Adrenal gland (tissue), 19 donors: ENCODE measurements at places on chromosomes 4 and X.

GRCh38 chr4:189124149-189124758 lies 816.4 kb upstream of the FRG1 start:
- DNase-seq = peak; percentile 63

GRCh38 chr4:14264437-14264836 lies 636.9 kb upstream of the BOD1L1 start:
- DNase-seq = no peak

DNA sequence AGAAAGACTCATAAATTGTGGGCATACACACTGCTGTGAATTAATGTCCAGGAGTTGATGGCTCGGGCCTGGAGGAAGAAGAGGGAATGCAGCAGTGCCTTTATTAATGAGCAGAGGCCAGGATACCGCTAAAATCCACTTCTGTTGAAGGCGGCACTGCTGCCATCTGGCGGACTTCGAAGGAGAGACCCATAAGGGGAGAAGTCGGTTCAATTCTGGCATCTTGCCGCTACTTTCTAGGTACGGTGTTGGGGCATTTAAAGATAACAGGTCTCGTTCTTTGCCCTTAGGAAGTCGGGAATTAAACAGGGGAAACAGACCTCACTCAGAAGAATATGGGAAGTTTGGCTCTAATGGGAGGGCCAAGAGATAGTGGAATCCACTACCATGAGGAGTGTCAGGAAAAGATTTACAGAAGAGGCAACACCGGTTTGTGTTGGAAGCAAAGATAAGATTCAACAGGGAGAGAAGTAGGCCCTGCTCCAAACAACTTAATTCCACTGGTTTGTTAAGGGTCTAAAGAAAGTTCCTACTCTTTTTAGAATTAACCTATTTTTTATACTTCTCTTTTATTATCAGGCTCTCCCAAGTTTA lies 133.6 kb upstream of the GIMD1 start:
- DNase-seq = peak; percentile 83

GRCh38 chr4:6546681-6547447 lies 28.1 kb upstream of the MAN2B2 start:
- DNase-seq = peak; percentile 27

- no peak for DNase-seq
Observed at GRCh38 chrX:45740291-45740690, 539.6 kb upstream of the DIPK2B start.

- DNase-seq = no peak
Observed at GRCh38 chrX:40871385-40872082, 136.2 kb upstream of the MED14 start.

GRCh38 chrX:86295293-86295692 lies 147.0 kb downstream of the DACH2 start:
- no peak for DNase-seq

GRCh38 chr4:187070158-187070557 lies 346.5 kb upstream of the FAT1 start:
- no peak for DNase-seq

DNA sequence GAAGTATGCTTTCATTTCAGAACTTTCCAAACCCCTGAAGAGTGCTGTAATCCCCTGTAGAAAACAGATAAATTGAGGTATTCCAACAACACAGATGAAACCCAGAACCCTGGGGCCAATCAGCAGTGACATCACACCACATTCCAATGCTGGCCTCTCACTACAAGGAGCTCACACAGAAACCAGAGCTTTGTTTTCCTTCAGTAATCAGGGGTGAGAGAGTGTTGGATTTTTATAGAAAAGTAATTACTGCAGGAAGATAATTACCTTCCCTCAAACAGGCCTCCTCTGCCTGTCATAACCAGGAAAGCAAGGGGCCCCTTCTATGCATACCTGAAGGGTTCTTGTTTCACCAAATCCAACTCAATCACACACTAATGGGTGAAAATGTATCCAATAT lies 246.2 kb downstream of the SCFD2 start:
- DNase-seq = no peak

DNA sequence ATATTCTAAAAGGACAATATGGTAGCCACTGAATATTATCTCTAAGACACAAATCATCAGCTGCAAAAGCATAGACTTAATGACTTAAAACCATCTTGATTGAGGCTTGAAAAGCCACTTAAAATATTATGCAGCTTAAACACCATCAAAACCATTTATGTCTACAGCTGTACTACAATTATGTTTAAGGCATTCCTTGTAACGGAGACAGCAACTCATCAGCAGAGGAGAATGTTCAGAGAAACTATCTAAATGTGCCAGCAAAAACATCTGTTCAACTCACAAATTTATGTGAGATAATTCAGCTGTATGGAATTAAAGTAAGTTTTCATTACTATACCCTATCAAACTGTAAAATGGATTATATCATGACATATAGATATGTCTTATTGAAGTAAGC lies 147.9 kb upstream of the CTSO start:
- DNase-seq = no peak

DNA sequence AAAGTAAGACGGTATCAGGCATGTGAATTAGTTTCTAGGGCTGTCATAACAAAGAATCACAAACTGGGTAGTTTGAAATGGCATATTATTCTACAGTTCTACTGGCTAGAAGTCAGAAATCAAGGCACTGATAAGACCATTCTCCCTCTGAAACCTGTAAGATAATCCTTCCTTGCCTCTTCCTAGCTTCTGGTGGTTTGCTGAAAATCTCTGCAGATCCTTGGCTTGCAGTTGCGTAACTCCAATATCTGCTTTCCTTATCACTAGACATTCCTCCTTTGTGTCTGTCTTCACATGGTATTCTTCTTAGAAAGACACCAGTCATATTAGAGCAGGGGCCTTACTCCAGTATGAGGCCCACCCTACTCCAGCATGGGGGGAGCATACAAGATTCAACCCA lies 19.6 kb upstream of the LCORL start:
- DNase-seq = no peak

DNA sequence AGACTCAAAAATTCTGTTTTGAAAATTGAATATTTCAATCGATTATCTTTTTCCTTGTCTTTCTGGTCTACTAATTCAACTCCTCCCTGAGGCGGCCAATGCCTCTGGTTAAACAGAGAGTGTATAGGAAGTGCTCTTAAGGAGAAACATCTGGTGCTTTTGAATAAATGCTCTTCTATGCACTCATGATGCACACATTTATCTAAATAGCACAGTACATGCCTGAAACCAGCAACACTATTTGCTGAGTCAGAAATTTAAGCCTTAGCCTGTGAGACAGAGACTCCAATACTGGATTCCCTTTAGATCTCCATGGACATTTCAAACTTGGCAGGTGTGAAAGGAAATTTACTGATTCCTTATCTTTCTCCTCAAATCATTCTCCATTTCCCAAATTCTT lies 118.6 kb downstream of the SLIT2 start:
- no peak for DNase-seq

- DNase-seq = no peak
Observed at GRCh38 chr4:54843106-54843505, 185.3 kb downstream of the KIT start.

DNA sequence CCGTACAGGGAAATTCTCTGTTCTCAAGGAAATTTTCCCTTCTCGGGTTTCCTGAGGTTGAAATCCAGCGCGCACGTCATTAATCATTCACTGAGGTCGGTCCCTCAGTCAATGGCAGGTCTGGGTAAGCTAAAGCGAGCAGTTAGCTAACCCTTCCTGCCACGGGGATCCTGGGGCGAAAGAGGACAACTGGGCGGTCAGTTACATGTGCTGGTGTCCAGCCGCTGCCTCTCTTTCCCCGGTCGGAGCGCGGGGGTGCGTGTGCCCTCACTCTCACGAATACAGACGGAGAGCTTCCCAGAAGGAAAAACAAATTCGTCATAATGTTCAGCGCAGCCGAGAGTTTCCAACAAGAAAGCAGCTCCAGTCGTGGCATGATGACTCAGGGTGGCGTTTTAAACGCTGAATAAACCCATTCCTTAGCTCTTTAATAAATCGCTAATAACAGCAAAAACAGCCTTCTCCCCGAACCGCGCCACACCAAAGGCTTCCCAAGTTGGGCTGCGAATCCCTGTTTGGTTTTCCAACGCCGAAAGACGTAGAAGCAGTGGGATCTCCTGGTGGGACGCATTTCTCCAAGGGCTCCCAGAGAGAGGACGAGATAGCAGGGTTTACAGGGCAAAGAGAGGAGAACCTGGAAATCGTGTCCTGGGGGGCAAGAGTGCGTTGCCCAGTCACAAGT lies 752 bp upstream of the FGF5 start:
- DNase-seq = no peak

DNA sequence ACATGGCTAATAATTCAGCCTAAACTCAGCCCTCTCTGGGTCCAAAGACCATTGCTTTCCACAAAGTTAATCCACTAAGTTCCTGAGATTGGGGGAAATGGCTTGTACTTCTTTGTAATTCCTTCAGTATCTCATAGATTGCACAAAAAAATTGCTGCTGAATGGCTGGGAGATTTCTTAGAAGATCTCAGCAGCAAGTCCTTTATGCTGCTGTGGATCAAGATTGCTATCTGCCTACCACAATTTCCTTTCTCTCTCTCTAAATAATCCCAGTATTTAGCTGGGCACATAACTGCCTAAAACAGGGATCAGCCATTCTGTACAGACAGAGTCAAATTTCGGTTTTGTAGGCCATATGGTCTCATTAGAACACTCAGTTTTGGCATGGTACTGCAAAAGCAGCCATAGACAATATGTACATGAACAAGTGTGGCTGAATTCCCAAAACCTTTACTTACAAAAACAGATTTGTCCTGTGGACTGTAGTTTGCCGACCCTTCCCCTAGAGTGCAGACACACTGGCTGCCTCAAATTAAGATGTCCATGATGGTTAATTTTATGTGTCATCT lies 18.5 kb upstream of the HOPX start:
- no peak for DNase-seq

- DNase-seq = no peak
Observed at GRCh38 chr4:185283723-185284122, 74.3 kb downstream of the SNX25 start.

DNA sequence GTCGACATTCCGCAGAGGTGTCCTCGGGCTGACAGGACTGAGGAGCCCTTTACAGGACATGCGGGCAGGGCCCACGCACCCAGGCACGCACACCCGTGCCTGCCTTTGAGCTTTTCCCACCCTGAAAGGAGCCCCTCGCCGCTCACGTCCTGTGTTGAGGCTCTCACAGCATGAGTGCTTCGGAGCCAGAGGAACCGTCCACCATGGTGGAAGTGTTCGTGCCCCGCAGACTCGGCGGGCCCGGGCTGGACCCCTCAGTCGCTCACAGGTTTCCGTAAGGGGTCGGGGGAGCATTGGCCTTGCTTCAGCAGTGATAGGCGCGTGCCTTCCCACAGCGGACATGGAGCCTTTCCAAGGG lies 36.9 kb downstream of the PIGG start:
- no peak for DNase-seq

GRCh38 chr4:10697086-10697485 lies 12.5 kb upstream of the CLNK start:
- DNase-seq = no peak

DNA sequence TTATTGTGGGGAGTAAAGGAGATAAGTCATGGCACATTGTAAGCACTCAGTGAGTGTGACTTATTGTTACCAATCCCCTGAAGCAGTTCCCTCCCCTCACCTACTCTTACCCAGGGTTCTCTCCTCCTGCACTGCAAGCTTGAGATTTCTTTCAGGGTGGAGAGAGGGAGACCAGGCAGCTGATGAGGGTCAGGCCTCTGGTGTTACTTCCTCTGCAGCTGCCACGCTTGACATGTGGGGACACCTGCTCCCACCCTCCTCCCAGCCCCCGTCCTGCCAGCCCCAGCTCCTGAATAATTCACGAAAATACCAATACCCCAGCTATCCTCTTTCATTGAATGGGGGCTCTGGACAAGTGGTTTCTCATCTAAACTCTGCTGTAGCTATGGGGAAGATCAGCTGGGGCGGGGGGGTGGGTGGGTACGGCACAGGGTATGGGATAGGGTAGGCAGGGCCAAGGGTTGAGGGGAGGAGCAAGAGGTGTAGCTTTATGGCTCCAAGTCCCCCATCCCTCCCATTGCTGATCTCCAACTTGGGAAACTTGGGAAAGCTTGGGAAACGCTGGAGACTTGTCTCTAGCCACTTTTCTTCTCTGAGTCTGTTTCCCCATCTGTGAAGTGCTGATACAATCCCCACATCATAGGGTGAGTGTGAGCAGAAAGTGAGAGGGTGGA lies 148.5 kb upstream of the PJA1 start:
- DNase-seq = no peak

DNA sequence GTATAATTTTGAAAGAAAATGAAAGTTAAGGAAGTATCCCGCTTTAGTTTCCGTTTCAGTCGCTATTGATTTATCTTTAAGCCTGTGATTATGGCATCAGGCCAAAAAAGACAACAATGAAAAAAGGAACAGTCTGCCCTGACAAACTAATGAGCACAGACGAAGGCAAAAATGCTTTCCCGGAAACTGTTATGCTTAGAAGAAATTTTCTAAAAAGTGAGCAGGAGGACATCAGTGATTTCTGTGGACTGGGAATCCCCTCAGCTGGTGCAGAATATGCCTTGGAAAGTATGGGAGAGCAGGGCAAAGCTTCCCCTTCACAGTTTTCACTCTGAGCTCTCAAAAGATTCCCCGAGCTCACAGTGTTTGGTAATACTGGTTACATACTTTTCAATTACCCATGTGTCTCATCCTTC lies 5.1 kb upstream of the CXCL10 start:
- no peak for DNase-seq

DNA sequence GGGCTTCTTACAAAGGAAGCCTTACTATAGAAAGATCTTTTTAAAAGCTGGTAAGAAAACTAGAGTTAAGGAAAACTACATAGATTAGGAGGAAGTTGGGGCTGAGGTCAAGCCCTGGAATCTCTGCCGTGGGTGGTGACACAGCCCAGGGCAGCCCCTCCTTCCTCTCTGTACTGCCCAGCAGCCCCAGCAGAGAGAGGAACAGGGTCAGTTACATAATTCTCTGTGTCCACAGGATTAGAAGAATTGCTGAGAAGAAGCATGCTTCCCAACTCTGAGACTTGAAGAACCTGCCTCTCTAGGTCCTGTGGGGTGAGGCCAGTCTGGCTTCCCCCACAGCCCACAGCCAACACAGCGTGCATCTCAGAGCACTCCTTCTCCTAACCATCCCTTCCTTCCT lies 9.2 kb upstream of the ABLIM2 start:
- no peak for DNase-seq

- DNase-seq = no peak
Observed at GRCh38 chrX:112760697-112761096, 79.9 kb downstream of the AMOT start.

GRCh38 chrX:53654376-53654775 lies 32.1 kb downstream of the HUWE1 start:
- no peak for DNase-seq

DNA sequence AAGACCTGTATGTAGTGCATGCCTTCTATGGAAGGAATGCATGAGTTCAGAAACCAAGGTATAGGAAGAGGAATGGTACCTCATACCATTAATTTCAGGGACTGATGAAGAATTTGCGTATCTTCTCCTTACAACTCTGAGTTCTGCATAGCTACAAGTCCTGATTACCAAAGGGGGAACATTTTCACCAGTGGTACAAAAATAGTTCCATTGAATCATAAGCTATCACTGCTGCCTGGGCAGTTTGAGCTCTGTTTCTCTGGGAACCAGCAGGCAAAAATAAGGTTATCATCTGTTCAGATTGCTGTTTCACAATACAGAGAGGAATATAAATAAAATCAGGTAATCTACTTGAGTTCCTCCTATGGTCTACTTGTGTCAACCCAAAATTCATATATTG lies 77.9 kb upstream of the GNPDA2 start:
- DNase-seq = no peak

GRCh38 chr4:118113220-118113619 lies 78.9 kb downstream of the NDST3 start:
- DNase-seq = no peak
